ENCODE measurements at places on chromosomes 11 and 22.

GRCh38 chr11:132959693-132960092 is 572.6 kb downstream of the OPCML start:
- no peak for DNase-seq

DNA sequence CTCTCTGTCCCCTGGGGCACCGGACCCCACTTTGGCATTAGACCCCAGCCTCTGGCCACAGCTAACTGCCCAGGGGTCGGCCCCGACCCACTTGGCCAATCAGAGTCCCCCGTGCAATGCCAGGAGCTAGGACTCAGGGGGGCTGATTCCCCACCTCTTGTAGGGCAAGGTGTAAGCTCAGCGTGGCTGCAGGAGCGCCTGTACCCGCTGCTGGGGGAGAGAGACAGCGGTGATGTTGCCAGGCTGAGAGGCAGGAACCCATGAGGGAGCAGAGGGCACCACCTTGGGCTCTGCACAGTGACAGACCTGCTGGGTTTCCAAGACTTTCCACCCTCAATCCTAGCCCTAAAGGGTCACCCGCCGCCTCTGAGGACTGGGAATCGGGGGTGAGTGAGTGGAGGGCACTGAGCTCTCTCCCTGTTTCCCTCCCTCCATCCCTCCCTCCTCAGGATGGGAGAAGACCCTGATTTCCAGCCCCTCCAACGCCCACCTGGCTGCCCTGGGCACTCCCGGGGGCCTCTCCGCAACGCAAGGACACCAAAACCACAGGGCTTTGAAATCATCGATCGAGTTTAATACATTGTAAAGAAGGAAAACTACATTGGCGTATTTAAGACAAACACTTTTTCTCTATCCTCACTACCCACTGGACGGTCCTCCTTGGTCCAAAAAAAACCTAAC is 128.4 kb downstream of the ARHGAP8 start:
- no peak for DNase-seq

DNA sequence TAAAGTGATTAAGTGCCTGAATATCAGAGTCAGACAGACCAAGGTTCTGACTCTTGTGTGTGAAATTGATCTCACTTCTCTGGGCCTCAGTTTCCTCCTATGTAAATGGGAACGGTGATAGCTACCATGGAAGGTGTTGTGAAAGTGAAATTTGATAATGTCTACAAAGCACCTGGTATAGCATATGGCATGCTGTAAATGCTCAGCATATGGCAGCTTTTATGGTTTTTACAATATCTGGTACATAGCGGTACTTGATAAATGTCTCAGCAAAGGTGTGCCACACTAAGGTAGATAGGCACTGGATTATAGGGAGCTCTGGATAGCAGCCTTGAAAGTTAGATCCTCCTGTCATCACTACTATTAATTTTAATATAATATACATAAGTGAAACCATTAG is 19.9 kb downstream of the POU2AF2 start:
- no peak for DNase-seq

- DNase-seq, result no peak
Observed at GRCh38 chr11:103920449-103920848, 116.0 kb upstream of the DDI1 start.

DNA sequence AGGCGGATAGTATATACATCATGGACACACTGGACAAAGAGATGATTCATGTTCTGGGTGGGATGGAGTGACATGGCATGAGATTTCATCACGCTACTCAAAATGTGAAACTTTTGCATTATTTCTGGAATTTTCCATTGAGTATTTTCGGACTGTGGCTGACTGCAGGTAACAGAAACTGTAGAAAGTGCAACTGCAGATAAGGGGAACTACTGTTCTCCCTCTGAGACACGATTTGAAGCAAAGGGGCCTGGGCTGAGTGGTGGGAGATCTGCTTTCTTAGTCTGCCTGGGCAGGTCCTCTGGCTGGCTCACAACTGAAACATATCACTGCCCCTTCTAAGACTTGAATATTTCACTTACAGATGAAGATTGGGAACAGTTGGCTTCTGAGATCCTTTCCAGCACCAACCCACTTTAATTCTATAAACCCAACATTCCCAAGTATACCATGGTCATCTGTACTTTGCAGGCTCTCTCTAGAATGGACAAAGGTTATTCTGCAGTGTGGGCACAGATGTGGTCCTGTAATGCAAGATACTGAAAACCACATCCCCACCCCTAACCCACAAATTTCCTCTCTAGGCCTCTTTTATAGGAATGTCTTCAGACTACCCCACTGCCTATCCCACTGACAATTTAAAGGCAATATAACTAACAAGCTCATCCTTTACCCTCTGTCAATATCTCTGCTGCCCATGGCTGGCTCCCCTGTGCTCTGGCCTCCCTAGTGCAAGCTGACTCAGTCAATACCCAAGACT is 121.1 kb downstream of the KCNC1 start:
- no peak for DNase-seq
